ENCODE measurements at places on chromosomes 2 and 18.

GRCh38 chr2:151638191-151638933 is 95.9 kb downstream of the NEB start:
- no peak for DNase-seq

DNA sequence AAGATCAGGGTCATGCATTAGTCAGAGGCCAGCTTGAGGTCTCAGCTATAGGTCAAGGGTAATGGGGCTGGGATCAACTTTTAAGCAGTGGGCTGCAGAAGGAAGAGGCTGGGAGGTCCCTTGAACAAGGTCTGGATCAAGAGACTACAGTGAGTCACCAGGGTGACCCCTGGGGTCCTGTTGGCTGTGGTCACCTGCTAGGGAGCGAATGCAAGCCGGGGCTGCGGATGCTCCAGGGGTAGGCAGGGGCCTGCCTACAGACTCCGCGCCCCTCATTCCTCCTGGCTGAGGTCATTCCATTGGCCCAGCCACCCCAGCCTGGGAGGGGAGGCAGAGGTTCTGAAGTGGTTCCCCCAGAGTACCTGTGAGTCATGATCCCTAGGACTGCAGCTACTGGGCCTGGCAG is 110.4 kb downstream of the CYP26B1 start:
- DNase-seq, result no peak

DNA sequence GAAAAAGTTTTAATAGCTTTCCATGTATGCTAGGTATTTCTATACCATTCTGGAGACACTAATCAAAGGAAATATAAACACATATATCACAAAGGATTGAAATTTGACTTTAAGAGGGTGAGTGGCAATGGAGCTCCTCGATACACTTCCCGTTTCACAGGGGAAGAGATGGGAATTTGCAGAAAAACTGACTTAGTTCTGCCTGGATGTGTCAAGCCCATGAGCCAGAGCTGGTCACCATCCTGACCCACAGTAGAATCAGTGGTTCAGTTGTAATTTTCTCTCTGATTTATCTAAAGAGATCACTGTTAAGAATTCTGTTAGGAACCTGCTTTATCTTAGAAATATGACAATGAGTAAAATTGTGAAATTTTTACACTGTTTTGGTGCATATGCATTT is 34.2 kb downstream of the PLCL1 start:
- DNase-seq, result no peak

- no peak for DNase-seq
Observed at GRCh38 chr18:60060578-60060977, 160.8 kb downstream of the PMAIP1 start.

GRCh38 chr2:121324601-121325000 is 39.6 kb upstream of the TFCP2L1 start:
- DNase-seq, result no peak

DNA sequence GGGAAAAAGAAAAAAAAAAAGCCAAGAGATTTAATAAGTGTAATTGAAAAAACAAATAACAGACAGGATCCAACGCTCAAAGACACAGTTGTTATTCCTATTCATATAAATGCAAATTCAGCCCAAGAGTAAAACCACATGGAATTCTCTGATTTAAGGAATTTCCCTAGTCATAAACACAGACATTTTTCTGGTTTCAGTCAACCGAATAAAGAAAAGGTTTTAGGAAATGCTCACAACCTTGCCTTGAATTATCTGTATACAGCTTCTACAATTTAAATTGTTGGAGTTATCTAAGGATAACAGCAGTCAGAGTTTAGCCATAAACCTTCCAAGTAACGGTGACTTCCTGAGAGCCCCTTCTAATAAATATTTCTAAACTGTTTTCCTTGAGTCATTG is 122.7 kb downstream of the VWC2L start:
- no peak for DNase-seq

- no peak for DNase-seq
Observed at GRCh38 chr2:174083843-174084458, 118.8 kb upstream of the SP3 start.
